Daoy (cell line): ENCODE measurements at places on chromosomes 4 and X. TPM values are rescaled to one million over a fixed set of nuclear protein-coding genes. Genes with fewer than 3 reads are reported as not detected.

DNA sequence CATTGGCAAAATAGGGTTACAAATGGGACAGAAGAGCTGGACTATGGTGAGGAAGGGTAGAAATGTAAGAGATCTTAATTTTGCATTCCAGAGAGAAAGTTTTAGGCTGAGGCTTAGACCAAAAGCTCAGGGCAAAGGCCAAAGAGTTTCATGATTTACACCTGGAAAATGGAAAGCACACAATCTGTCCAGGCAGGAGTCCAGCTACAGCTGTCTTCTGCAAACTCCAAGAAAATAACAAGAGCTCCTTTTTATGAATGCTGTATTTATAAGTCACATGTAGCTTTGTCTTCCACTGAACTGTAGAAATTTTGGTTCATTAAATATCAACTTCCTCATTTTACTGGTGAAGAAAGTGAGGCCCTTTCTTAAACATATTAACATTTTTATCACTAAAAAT, 288.0 kb upstream of the ATOH1 start:
- no peak for DNase-seq

GRCh38 chr4:53023677-53024299, 161.7 kb downstream of the RASL11B start:
- no peak for DNase-seq

MAGEA8 gene
- not detected in 2 replicates for total RNA-seq

DNA sequence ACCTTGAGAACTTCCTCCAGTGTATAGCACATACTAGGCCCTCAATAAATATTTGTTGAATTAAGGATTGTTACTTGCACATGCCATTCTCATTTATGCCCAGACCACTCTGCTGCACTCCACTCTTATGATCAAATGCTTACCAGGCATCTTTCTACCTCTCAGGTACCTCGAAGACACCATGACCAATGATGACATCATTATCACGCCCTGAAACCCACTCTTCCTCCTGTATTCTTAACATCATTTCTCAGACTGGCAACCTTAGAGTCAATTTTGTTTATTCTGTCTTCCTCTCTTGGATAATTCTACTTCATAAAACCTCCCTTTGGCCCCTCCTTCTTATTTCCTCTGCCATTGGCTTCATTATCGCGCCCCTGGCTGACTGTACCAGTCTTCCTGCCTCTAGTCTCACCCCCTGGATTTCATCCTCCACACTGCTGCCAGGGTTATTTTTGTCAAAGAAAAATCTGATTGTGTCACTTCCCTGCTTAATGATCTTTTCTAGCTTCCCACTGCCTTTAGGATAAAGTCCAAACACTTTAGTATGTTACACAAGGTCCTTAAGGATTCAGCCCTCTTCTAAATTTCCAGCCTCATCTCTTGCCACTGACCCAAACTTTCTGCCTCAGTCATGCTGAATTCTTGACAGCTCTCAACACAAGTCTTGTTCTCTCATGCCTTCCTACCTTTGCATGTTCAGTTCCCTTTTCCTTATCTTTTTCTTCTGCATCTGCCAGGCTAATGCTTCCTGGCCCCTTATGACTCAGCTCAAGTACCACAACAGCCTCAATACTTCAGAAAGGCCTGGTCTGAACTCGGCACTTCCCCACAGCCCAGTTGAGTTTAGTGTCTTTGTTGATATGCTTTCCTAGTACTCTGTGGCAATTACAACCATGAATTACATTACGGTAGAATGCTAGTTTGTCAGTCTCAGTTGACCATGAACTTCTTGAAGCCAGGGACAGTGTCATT, 45.8 kb downstream of the HDAC8 start:
- peak; percentile 14 for DNase-seq

- DNase-seq = no peak
These were observed 53.2 kb downstream of the MAML3 start for GRCh38 chr4:140100771-140101170.

DNA sequence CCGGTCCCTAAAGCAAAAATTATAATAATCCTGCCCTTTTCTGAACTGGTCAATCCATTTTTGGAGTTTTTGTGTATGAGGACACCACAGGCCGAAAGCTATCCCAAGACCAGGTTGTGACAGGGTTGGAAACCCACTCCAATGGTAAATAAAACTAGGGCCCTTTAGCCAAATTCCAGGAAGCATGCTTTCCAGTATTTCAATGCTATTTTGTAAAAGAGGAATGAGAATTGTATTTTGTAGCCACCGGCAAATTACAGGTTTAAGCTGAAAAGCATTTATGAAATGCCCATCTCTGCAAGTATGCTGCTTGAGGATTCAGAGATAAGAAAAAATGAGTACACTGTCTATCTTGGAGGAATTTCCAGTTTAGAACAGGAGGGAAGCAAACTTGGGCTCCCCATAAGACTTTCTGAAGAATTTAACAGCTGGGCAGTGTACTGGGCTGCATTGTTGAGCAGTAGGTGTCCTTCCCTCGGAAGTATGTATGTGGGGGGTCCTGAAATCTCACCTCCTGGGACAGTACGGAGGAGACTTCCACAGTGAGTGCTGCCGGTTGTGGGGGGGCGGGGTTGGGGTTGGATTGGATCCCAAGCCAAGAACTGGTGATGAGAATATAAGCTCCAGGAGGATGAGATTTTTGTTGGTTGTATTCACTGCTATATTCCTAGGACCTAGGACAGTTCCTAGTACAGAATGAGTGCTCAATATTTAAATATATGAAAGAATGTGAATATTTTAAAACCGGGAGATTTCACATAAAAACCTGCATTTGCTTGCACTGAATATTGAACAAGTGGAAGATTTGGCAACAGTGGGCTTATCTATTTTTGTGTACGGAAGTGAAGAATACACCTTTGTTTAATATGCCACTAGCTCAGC, 26.8 kb downstream of the OCIAD2 start:
- no peak for DNase-seq

GRCh38 chrX:130330706-130331105, 9.0 kb upstream of the SLC25A14 start:
- DNase-seq = peak; percentile 43

DNA sequence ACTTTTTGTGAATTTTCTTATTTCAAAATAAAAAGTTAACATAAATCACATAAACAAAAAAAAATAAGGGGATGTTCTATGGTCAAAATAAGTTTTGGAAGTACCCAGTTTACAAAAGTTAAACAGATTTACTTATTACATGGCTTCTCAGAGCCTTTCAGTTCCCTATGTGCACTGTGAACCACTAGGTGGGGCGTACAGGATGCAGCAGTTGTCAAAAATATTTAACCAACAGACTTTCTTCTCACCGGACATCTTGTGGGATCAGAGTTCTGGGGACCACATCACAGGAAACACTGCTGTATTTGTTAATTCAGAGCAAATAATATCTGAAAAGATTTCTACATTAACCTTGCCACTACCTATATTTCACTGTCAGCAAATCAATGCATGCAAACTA, 74.1 kb downstream of the SMARCA1 start:
- DNase-seq = no peak

ANXA3 gene
- total RNA-seq = 31.7 and 150 TPM in 2 replicates
